MG63 (cell line): ENCODE measurements at places on chromosomes 13 and 19. TPM values are rescaled to one million over a fixed set of nuclear protein-coding genes. Genes with fewer than 3 reads are reported as not detected.

GRCh38 chr13:71018995-71019394 lies 848.0 kb downstream of the DACH1 start:
- no peak for DNase-seq

DNA sequence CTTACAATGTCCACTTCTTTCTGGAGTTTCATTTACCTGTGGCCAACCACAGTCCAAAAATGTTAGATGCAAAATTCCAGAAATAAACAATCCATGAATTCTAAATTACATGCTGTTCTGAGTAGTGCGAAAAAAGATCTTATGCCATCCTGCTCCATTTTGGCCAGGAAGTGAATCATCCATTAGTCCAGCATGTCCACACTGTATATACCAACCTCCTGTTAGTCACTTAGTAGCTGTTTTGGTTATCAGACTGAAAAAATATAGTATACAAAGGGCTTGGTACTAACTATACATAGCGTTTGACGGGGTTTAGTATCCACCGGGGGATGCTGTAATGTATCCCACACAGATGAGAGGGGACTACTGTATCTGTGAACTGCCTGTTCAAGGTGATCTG lies 618.0 kb upstream of the ARGLU1 start:
- peak; percentile 23 for DNase-seq

- DNase-seq: peak; percentile 60
These were observed 55.4 kb downstream of the INTS6 start for GRCh38 chr13:51397262-51397941.

The NHLRC3 gene
- 3.8 and 6.6 TPM in 2 replicates for total RNA-seq

GRCh38 chr19:38734176-38734425 lies 10.2 kb downstream of the CAPN12 start:
- no peak for DNase-seq

The CSNK1G2 gene
- total RNA-seq: 20.1 and 34.5 TPM in 2 replicates

DNA sequence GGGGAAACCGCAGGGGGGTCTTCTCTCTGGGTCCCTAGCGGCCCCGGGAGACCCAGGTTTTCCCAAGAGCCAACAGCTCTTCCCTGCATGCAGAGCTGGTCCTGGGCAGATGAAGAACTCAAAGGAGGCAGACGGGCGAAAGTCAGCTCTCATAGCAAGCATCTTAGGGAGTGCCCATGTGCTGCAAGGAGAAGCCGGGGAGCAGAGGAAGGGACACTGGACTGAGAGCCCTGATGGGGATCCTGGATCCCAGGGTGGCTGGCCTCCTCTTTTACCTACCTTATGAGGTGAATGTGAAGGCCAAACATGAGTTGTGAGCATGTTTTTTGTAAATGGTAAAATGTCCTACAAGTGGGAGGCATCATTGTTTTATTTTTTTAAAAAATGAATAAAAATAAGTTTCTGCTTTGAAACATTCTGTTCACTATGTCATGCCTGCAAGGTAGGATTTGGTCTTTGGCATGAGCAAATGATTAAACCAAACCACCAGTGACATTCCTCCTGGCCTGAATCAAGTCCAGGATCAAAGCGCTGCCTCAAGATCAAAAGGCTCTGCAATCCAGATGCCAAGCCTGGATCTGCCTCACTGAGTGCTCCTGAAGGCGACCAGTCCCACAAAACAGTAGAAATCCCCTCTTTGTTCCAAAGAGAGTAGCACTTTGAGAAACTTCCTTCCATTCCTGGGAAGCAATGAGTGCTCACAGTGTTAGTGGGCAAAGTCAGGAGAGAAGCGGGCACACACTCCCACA lies 92.2 kb upstream of the SERP2 start:
- no peak for DNase-seq

DNA sequence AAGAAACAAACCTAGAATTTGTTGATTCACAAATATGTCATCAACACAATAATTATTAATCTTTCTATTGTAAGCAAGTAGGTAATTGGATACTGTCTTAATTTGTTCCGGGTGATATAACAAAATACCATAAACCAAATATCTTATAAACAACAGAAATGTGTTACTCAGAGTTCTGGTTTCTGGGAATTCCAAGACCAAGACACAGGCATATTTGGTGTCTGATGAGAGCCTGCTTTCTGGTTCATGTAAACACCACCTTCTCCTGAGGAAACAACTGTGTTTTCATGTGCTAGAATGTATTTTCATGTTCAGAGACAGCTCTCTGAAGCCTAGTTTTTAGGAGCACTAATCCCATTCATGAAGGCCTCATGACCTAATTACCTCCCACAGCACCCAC lies 1819.5 kb downstream of the SLITRK5 start:
- DNase-seq: no peak

DNA sequence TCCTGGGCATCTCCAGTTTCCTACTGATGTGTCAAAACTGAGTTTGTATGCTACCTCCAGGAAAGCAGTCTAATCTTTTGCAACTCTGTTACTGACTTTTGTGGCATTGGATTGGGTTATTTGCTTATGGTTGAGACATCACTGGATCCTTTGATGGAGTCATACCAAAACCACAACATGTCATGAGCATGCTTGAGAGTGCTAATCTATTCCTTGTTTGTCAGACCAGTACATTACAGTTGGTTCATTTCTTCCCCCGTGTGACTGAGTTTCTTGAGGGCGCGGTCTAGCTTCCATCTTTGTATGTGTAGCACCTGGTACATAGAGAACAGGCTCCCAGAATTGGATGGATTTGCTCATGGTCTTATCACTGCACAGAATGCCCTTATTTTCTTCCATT lies 43.2 kb downstream of the SUGT1 start:
- no peak for DNase-seq

The SLC46A3 gene
- total RNA-seq: 0.86 and 6.9 TPM in 2 replicates

DNA sequence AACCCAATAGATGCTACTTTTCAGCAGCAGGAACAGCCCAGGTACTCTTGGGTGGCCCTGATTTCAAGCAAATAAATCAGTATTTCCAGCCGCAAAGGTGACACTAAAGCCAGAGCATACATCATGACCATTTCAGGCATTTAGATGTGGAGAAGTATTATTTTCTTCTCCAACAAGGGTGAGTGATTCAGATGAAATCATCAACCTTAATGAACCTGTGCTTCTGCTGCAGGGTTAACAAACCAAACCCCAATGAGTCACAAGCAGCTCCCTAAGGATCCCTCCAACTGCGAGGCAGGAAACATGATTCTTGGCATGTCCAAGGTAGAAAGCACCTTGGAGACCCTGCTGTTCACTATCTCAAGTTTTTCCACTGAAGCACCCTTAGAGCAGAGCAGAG lies 32.7 kb downstream of the MBNL2 start:
- peak; percentile 66 for DNase-seq

The FAM216B gene
- total RNA-seq: not detected in 2 replicates
